D721Med (cell line): ENCODE measurements at places on chromosomes 11 and 22.

DNA sequence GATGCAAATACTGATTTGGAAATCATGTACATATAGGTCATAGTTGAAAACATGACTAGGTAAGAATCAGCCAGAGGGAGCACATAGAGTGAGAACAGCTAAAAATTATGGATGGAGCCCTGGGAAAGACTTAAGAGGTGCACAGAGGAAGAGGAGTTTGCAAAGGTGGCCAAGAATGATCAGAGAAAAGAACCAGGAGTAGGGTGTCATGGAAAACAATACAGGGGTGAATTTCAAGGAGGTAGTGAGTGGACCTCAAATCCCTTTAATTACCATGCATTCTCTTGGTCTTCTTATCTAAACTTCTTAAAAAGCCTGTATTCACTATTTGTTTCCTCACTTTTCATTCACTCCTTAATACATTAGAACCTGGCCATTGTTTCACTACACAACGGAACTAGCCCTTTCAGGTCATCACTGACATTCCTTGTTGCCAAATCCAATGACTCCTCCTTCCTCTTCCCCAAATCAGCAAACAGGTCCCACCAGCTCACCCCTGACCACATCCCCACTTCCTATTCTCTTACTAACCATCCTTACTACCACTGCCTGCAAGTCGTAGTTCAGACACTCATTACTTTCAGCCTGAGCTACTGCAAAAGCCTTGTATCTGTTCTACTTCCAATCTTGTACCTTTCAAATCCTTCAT, 22.6 kb downstream of the BUD13 start:
- DNase-seq: no peak

DNA sequence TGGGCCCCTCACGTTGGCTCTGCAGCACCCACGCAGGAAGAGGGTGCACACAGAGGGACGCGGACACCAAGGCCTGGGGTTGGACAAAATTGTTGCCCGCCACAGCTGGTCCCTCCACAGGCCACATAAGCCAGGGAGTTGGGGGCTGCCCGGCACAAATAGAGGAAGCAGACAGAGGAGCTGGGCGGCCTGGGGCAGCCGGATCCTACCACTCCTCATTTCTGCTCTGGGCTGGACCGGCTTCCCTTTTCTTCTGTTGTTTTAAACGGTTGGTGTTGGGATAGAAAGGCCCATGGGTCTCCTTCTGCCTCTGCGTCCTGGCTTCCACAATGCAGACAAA, 36.4 kb upstream of the LINC01488 start:
- no peak for DNase-seq

- no peak for DNase-seq
Measured at GRCh38 chr11:57458410-57459163, 1.7 kb upstream of the RTN4RL2 start.

GRCh38 chr11:126497581-126498122, 142.2 kb downstream of the ST3GAL4 start:
- DNase-seq: no peak

DNA sequence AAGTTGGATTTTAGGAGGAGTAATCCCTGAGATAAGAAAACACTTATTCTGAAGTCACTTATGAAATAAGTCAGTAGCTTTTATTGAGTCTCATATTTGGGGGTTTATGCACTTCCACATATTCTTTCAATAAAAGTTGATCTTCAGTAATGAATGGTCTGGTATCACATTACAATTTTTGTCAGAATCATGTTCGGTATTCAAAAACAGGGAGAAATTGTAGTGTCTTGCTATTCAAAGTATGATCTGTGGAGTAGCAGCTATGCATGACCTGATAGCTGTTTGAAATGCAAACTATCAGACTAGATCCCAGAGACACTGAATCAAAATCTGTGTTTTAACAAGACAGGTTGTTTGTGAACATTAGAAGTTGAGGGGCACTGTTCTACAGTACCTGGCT, 857.6 kb downstream of the METTL15 start:
- DNase-seq: no peak
